Cardiac septum (tissue), 1 donor: ENCODE measurements at places on chromosomes 12 and 14. TPM values are rescaled to one million over a fixed set of nuclear protein-coding genes. Genes with fewer than 3 reads are reported as not detected.

DNA sequence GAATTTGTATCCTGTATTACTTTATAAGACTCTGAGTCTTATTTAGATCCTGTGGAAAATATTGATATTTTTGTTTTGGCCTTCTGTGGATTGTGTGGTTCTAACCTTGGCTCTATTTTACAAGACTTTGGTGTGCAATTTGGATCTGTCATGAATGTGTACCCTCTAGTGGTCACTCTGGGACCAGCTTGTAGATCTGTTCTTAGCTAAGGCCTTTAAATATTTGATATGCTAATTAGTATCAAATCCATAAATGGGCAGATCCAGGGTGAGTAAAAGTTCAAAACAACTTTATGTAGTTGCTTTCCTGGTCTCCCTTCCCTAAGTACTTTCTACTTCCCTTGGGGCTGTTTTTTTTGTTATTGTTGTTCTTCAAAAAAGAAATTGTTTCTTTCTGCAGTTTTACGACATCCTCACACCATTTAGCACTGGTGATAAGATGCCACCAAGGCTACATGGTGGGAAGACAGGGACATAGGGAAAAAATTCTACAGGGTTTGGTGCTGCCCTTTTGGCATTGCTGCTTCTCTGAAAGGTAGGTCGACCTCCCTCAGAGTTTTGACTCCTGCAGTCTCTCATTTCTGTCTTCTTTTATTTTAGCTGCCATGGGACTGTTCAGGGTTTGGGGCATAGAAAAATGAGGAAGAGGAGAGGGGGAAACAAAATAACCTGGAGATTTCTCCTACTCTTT lies 238.5 kb downstream of the GPHN start:
- DNase-seq, result no peak

DNA sequence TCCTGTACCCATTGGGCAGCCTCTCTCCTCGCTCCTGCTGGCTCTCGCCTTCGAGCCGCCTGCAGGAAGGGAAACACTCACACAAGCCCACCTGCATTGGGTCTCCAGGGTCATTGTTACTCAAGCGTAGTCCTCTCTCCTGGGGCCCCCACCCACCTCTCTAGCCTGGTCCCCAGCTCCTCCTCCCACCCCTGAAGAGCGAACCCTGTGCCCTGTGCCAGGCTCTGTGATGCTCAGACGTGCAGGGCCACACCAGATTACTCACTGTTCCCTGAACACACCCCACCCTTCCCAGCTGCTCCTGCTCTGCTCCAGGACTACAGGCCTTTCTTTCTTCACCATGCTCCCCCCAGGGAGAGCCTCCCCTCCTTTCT lies 88.1 kb downstream of the NINJ2 start:
- DNase-seq, result no peak

DNA sequence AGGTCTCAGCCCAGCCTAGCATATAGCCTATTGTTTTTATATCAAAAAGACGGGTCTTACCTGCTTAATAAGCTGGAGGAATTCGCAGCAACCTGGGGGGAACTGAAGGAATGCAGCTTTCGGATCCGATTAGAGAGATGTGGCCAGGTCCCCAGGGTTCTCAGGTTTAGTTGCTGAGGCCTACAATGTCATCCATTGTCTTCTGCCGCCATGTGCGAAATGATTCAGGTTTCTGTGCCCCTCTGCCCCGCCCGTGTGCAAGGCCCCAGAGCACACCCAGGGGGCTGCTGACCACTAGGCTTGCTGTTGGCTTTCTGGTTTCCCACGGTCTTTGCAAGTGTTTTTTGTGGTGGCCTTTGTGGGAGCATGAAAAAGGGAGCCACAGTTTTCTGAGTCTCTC lies 154.5 kb upstream of the TBX3 start:
- no peak for DNase-seq

Gene PLEKHH1
- total RNA-seq, result 2.6 TPM

DNA sequence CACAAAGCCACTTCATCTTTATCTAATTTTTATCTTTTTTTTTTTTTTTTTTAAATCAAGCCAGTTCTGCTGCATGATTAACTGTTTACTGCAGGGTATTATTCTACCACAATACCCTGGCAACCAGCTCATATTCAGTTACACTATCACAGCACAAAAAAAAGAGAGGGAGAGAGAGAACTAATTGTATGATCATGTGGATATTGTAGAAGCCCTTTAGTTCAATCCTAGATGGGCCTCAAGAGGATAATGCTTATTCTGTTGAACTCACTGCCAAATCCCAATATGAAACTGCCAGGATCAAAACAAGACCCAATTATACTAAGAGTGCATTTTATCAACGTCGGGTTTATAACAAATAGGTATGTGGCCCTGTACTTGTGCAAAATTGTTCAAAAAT lies 51.5 kb downstream of the MED13L start:
- DNase-seq, result no peak

- peak; percentile 91 for DNase-seq
These were observed at the start of gene LGALS3 for GRCh38 chr14:55129086-55129427. LGALS3 (plus strand) TSS chr14:55129252; CDS start chr14:55137374, 8,122 bp downstream.

GRCh38 chr12:26422839-26423398 lies 227.5 kb downstream of the SSPN start:
- DNase-seq, result no peak

Gene IL22
- not detected for total RNA-seq

Gene TEX22
- total RNA-seq, result 0.46 TPM
